ENCODE measurements at places on chromosomes 3 and 15. TPM values are rescaled to one million over a fixed set of nuclear protein-coding genes. Genes with fewer than 3 reads are reported as not detected.

DNA sequence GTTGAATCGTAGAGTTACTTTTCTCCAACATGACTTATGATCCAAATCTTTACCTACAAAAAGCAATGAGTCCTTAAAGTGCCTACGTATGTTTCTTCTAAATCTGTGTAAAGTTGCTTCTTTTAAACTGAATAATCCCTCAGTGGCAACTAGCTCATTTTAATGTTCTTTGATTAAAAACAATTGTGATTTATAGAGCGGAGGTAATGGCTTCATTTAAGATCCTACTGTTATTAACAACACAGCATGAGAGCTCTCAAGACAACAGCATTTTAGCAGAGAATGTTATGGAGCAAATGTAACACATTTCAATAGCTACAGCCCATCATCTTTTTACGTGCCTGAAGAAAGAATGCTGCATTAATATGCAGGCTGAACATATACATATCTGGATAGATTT, 55.3 kb upstream of the VGLL3 start:
- no peak for DNase-seq

DNA sequence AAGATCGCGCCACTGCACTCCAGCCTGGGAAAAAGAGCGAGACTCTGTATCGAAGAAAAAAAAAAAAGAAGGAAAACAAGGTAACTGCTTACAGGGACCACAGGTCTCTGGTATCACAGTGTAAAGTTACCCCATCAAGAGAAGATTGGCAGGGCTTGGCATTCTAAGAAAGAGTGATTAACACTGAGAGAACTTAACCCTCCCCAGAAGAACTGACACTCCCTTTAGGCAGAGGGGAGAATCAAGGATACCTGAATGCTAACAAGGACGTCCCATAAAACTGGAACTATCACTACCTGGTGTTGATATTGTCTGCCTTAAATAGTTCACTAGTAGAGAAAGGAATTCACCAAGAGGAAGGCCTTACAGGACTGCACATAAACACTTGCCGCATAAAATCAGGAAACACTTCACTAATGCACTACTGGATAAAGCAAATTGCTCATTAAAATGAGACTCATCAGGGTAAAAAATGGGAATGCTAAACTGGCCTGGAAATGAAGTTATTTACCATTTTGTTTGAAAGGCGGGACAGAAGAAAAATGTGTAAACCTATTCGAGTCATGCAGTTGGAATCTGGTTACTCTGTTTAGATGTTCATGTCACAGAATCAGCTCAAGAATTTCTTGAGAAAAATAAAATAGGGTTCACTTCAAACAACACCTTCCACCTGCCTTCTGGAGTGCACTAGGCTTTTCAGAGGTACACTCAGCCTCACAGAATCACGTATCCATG, 121.6 kb downstream of the FOXP1 start:
- DNase-seq, result no peak

DNA sequence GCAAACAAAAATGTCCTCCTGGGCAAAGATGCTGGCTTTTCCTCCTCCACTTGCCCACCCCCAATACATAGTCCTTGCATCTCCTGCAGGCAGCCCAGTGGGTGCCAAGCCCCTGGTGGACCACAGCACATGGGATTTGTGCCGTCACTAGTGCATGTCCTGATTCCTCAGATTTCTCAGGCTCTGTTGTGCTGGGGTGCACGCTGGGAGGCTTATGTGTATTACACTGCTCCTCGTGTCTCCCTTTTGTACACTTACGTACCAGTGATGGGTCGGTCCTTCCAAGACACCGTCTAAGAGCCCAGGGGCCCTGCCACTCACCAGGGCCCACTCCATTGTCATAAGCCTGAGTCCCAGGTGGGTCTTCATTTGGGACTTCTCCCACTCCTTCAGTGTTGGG, 70.1 kb downstream of the PLXNA1 start:
- no peak for DNase-seq

Gene KBTBD12
- 0.28 TPM for total RNA-seq

DNA sequence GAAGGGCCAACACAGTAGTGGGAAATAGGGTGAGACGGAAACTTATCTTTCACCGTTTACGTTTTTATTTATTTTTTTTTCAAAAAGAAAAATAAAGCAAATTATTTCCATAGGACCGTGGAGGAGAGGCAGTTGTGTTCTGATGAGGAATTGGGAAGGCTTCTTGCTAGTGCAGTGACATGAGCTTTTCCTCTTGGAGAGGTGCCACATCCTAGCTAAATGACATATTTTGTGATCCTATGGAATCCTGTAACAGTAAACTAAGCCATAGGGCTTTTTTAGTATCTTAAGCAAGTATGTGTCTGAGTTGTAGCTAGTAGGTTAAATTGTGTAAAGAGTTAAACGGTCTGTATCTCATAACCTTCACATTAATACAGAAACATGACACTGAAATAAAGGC, 609.9 kb downstream of the RBMS3 start:
- DNase-seq, result no peak

Gene IMPG2
- 0.10 TPM for total RNA-seq

Gene NFKBIZ
- 17.4 TPM for total RNA-seq

GRCh38 chr3:29314727-29315088, 33.8 kb downstream of the RBMS3 start:
- DNase-seq, result no peak

DNA sequence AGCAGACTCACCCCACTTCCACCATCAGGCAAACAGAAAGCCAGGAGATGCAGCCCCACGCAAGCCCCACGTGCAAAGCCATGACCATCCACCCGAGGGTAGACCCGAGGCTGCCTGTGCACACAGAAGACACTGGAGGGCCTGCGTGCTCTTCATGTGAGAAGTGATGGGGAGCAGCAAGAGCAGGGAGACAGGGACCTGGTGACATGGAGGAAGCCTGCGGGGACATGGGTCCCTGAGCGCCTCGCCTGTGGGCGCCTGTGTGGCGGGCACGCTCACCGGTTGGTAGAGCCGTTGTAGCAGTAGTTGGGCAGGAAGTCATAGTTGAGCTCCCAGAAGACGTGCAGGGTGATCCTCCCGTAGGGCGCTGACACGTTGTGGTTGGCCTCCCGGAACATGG, 65.0 kb downstream of the NIPA2 start:
- DNase-seq, result no peak

DNA sequence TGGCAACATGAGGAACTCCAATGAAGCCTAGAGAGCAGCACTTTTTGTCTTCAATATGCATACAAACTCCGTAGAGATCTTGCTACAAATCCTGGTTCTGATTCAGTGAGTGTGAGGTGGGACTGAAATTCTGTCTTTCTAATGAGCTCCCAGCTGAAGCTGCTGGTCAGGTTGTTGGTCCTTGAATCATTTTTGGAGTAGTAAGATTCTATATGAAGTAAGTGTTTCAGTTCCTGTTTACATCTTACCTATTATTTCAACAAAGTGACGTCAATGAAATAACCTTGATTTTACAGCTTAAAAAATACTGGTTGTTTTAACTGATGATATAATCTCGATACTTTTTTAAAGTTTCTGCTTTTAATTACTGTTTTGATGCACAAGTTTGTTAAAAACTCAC, 33.9 kb downstream of the SHQ1 start:
- no peak for DNase-seq

GRCh38 chr15:39936187-39936586, 2.3 kb downstream of the EIF2AK4 start:
- DNase-seq, result no peak

Measured in Panc1 (cell line).